Heart right ventricle (tissue), 16 donors: ENCODE measurements at places on chromosomes 11 and 22. TPM values are rescaled to one million over a fixed set of nuclear protein-coding genes. Genes with fewer than 3 reads are reported as not detected.

GRCh38 chr11:98736833-98737232 lies 283.9 kb upstream of the CNTN5 start:
- DNase-seq: no peak

DNA sequence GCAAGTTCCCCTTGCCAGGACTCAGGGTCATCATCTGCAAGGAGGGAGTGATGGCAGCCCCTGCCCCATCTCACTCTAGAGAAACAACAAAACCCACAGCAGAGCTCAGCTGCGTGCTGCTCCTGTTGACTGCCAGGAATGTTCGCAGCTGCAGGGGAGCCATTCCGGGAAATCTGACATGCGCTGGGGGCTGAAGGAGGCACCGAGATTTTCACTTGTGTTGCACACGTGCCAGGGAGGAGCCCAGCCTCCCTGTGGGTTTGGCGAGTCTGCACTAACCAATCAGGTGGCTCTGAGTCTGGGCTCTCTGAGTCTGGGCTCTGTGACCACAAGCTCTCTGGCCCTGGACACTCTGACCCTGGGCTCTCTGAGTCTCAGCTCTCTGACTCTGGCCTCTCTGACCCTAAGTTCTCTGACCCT lies 10.5 kb downstream of the FGF3 start:
- DNase-seq: no peak

DNA sequence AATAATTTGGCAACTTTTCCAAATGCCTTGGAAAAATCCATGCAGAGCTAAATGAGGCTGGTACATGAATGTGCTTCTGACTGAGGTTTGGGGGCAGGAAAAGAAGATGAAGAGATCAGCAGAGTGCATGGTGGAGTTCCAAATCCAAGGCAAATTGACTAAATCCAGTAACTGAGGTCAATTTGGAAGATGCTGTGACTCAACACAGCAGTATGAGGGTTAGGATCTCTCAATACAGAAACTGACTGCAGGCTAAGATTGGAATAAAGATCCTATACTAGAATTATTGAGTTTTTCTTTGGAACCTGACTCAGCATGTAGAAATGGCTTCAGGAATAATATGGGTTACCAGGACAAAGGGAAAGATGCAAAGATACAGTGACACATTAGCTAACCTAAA lies 99.3 kb upstream of the FAT3 start:
- no peak for DNase-seq

GRCh38 chr11:76561245-76561644 lies 109.3 kb downstream of the LRRC32 start:
- DNase-seq: no peak

The GTSE1 gene
- 0.29 TPM for polyA plus RNA-seq

GRCh38 chr11:35420371-35420770 lies 1.0 kb upstream of the SLC1A2 start:
- peak; percentile 15 for DNase-seq

DNA sequence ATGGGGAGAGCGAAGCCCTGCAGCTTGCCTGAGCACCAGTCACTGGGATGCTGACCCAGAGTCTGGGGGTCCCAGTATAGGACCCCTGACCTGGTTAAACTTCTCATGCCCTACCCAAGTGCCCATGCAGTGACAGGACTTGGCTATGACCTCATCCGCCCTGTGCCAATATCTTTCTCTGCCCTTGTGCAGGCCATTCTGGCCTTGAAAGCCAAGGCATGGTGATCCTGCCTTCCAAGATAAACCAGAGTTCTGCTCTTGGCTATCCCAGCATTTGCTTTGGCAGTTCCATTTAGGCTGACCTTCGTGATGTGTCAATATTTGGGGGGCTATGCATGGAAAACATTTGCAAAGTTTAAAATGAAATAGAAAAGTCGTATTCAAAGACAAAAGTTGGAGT lies 240.8 kb upstream of the MPPED2 start:
- no peak for DNase-seq

The EIF4ENIF1 gene
- 10.3 TPM for polyA plus RNA-seq

- DNase-seq: no peak
Observed at GRCh38 chr11:103871923-103872551, 164.4 kb upstream of the DDI1 start.

The OR4B1 gene
- not detected for polyA plus RNA-seq

- no peak for DNase-seq
Observed at GRCh38 chr11:32584921-32585320, 1.3 kb downstream of the EIF3M start.

The BBOX1 gene
- polyA plus RNA-seq: not detected

The SAA4 gene
- polyA plus RNA-seq: not detected

- DNase-seq: no peak
Observed at GRCh38 chr11:66860449-66860831, 3.6 kb downstream of the LRFN4 start.

DNA sequence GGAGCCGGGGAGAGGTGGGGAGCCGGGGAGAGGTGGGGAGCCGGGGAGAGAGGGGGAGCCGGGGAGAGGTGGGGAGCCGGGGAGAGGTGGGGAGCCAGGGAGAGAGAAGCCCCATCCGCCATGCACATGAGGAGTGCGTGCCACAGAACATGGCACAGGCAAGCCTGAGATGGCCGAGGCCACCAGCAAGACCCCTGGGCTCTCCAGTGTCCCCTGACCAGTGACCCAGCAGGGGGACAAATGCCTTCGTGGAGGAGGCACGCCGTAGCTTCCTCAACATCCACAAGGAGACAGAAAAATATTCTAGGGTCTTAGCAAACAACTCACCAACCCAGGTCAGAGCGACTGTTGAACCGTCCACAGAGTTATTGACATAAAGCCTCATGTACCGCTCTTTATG lies 618.8 kb downstream of the TBC1D22A start:
- DNase-seq: no peak

The UBASH3B gene
- polyA plus RNA-seq: 1.4 TPM
